ENCODE measurements at places on chromosomes 11 and 22.

GRCh38 chr11:15875393-15875792 is 481.0 kb downstream of the SOX6 start:
- DNase-seq, result no peak

- DNase-seq, result no peak
Measured at GRCh38 chr11:116426761-116427160, 346.0 kb downstream of the BUD13 start.

- no peak for DNase-seq
Measured at GRCh38 chr22:48888466-48889208, 939.0 kb downstream of the BRD1 start.

DNA sequence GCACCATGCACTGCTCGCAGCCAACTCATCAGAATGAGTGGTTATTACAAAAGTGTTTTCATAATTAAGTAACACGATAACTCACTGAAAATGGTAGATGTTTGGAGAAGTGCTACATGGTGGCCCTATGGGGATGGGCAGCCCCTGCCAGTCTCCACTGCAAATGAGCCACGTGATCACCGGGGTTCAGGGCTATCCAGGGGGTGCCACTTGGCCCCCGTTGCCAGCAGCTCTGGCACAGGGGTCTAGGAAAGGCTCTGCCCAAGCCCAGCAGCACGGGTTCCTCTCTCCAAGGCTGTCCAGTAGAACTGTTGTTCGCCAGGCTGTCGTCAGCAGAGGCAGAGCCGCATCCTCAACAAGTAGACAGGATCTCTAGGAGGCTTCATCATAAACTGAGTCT is 382.1 kb upstream of the B3GAT1 start:
- no peak for DNase-seq

- peak; percentile 38 for DNase-seq
Measured at GRCh38 chr22:38753948-38754750, 1.6 kb downstream of the SUN2 start.

All from CD14-positive monocyte (primary cell).